ENCODE measurements at places on chromosomes 13 and 19. TPM values are rescaled to one million over a fixed set of nuclear protein-coding genes. Genes with fewer than 3 reads are reported as not detected.

GRCh38 chr19:55176076-55176475, 4.0 kb downstream of the SYT5 start:
- no peak for DNase-seq

- no peak for DNase-seq
Measured at GRCh38 chr19:39224910-39225309, 19.9 kb downstream of the IFNL3 start.

- no peak for DNase-seq
Measured at GRCh38 chr13:109857325-109857724, 70.9 kb upstream of the IRS2 start.

GRCh38 chr13:81686877-81687276, 1346.0 kb upstream of the SPRY2 start:
- no peak for DNase-seq

DNA sequence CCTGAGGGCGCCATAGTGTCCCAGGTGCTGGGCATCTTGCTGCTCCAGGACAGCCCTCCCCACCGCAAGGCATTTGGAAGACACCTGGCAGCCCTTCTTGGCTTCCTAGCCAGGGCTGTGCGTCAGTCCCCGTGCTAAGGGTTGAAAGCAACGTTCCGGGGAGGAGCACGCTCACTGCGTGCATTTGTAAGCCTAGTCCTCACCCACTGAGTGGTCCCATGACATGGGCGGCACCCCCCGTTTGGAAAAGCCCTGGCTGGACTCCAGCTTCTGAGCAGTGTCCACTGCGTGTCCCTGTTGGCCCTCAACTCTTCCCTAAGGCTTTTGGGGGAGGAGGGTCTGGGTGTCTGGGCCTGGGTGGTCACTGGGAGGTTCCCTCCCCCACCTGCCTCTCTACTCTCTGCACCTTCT, 76.3 kb upstream of the GPR183 start:
- no peak for DNase-seq

The FBXO46 gene
- 8.3 TPM for total RNA-seq

The TNFSF11 gene
- total RNA-seq, result not detected

The RNF225 gene
- total RNA-seq, result not detected

The KANK3 gene
- total RNA-seq, result 16.5 TPM

Data from Peyer's patch (tissue), 4 donors.